Thymus (tissue), 14 donors: ENCODE measurements at places on chromosomes 4 and X. TPM values are rescaled to one million over a fixed set of nuclear protein-coding genes. Genes with fewer than 3 reads are reported as not detected.

Gene RASSF6
- 16.6 TPM for total RNA-seq

- H3K27me3 ChIP-seq, result no peaks in the 10 kb centered on the region
- no peaks in the 10 kb centered on the region for H3K36me3 ChIP-seq
- H3K27ac ChIP-seq, result no peak overlapping the region
- no peaks in the 10 kb centered on the region for H3K4me1 ChIP-seq
- no peak for DNase-seq
Measured at GRCh38 chr4:173698557-173699262, 168.7 kb upstream of the HAND2 start.

GRCh38 chrX:153776611-153777045 is 4.2 kb upstream of the SRPK3 start:
- no peak overlapping the region for H3K27ac ChIP-seq
- no peak overlapping the region for H3K4me3 ChIP-seq
- H3K27me3 ChIP-seq, result no peaks in the 10 kb centered on the region
- no peaks in the 10 kb centered on the region for H3K36me3 ChIP-seq
- DNase-seq, result no peak

DNA sequence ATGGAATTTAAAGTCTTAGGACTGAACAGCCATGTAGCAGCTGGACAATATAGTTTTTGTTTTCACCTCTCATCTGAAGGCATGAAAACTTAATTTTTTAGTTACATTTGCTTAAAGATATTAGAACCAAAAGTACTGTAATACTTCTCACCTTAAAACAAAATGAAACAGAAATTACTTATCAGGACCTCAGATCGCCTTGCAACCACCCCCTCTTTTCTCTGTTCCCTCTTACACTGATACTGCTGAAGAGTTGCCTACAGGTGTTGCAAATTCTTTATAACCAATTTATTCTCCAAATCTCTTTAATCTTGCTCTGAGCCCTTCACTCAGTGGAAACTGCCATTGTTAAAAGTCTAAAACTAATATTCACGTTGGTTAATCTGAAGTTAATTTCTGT is 145.0 kb downstream of the SPCS3 start:
- H3K4me1 ChIP-seq, result no peaks in the 10 kb centered on the region
- no peak overlapping the region for H3K4me3 ChIP-seq
- H3K36me3 ChIP-seq, result no peaks in the 10 kb centered on the region
- no peaks in the 10 kb centered on the region for H3K27me3 ChIP-seq

- H3K27ac ChIP-seq, result no peak overlapping the region
- H3K36me3 ChIP-seq, result no peaks in the 10 kb centered on the region
- H3K4me1 ChIP-seq, result no peaks in the 10 kb centered on the region
- H3K4me3 ChIP-seq, result no peak overlapping the region
- no peak for DNase-seq
Measured at GRCh38 chr4:141724646-141725045, 88.3 kb downstream of the IL15 start.

- no peaks in the 10 kb centered on the region for H3K27me3 ChIP-seq
- no peaks in the 10 kb centered on the region for H3K36me3 ChIP-seq
- no peak for DNase-seq
- H3K4me3 ChIP-seq, result no peak overlapping the region
Measured at GRCh38 chrX:86714441-86714840, 566.2 kb downstream of the DACH2 start.

Gene UGT2B10
- 0.05 TPM for total RNA-seq

GRCh38 chr4:6313216-6313615 is 43.6 kb downstream of the WFS1 start:
- no peak overlapping the region for H3K27ac ChIP-seq
- H3K4me1 ChIP-seq, result no peaks in the 10 kb centered on the region
- peaks cover 25% of the 10 kb centered on the region for H3K27me3 ChIP-seq
- no peak overlapping the region for H3K4me3 ChIP-seq
- H3K36me3 ChIP-seq, result no peaks in the 10 kb centered on the region

GRCh38 chrX:71253253-71254091 is 468 bp downstream of the ZMYM3 start:
- H3K4me3 ChIP-seq, result peak overlapping the region; percentile 77
- peaks cover 16% of the 10 kb centered on the region for H3K36me3 ChIP-seq
- H3K4me1 ChIP-seq, result peaks cover 13% of the 10 kb centered on the region
- DNase-seq, result no peak
- peak overlapping the region; percentile 95 for H3K27ac ChIP-seq
- no peaks in the 10 kb centered on the region for H3K27me3 ChIP-seq

GRCh38 chr4:6873792-6874461 is 35.7 kb upstream of the TBC1D14 start:
- H3K27ac ChIP-seq, result no peak overlapping the region
- H3K4me3 ChIP-seq, result no peak overlapping the region
- DNase-seq, result peak; percentile 56

- no peaks in the 10 kb centered on the region for H3K36me3 ChIP-seq
- no peaks in the 10 kb centered on the region for H3K4me1 ChIP-seq
- DNase-seq, result peak; percentile 11
- no peaks in the 10 kb centered on the region for H3K27me3 ChIP-seq
Measured at GRCh38 chrX:10190367-10190766, 33.6 kb downstream of the CLCN4 start.

DNA sequence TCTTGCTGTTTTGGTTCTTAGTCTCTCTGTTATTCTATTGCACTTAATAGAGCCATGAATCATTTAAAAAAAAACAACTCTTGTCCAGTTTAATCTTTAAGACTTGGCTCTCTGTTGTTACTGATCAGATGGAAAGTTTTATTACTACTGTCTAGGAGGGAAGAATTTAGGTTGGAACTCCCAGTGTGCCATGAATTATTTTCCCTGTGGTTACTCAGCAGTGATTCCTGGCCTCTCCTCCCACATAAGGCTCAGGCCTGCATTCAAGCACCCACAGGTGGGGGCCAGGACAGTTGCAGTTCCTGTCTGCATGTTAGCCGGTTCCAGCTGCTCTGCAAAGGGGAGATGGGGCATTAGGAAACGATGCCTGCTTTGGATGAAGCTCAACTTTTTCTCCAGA is 29.8 kb upstream of the ESX1 start:
- H3K27me3 ChIP-seq, result peaks cover 3% of the 10 kb centered on the region
- H3K36me3 ChIP-seq, result no peaks in the 10 kb centered on the region
- no peak for DNase-seq
- no peak overlapping the region for H3K27ac ChIP-seq

GRCh38 chr4:24372881-24373280 is 211.5 kb downstream of the DHX15 start:
- no peak for DNase-seq
- no peak overlapping the region for H3K27ac ChIP-seq
- H3K4me3 ChIP-seq, result no peak overlapping the region
- H3K36me3 ChIP-seq, result no peaks in the 10 kb centered on the region

DNA sequence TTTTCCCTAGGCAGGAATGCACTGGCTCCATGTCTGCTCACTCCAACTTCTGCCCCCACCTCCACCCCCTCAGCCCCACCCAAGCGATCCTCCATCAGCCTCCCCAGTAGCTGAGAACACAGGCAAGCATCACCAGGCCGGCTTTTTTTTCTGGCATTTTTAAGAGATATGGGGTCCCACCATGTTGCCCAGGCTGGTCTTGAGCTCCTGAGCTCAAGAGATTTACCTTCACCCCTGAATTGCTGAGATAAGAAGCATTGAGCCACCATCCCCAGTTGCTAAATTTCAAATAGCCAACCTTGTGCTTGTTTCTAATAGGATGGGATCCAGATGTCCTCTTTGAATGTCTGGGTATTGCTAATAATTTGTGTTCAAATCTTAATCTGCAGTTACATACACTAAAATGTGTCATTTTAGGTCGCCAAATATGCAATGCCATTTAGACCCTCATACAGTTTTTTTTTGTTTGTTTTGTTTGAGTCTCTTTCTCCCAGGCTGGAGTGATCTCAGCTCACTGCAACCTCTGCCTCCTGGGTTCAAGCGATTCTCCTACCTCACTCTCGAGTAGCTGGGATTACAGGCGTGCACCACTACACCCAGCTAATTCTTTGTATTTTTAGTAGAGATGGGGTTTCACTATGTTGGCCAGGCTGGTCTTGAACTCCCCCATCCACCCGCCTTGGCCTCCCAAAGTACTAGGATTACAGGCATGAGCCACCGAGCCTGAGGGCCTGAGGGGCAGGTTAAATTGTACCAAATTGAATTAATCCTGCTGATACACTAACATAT is 8.8 kb downstream of the LARP7 start:
- H3K27me3 ChIP-seq, result no peaks in the 10 kb centered on the region
- no peak overlapping the region for H3K4me3 ChIP-seq
- peaks cover 49% of the 10 kb centered on the region for H3K36me3 ChIP-seq
- DNase-seq, result no peak
- H3K27ac ChIP-seq, result no peak overlapping the region

- no peaks in the 10 kb centered on the region for H3K36me3 ChIP-seq
- no peaks in the 10 kb centered on the region for H3K4me1 ChIP-seq
- no peak for DNase-seq
- H3K27me3 ChIP-seq, result no peaks in the 10 kb centered on the region
Measured at GRCh38 chrX:133546441-133546840, 131.2 kb upstream of the GPC4 start.

Gene ACE2
- total RNA-seq, result 0.38 TPM

- no peak for DNase-seq
- no peaks in the 10 kb centered on the region for H3K36me3 ChIP-seq
- H3K4me1 ChIP-seq, result no peaks in the 10 kb centered on the region
- no peak overlapping the region for H3K27ac ChIP-seq
- H3K27me3 ChIP-seq, result no peaks in the 10 kb centered on the region
Measured at GRCh38 chr4:175951794-175952193, 113.8 kb upstream of the WDR17 start.

GRCh38 chr4:7295911-7296660 is 103.7 kb downstream of the SORCS2 start:
- peaks cover 2% of the 10 kb centered on the region for H3K27me3 ChIP-seq
- no peak for DNase-seq
- no peak overlapping the region for H3K4me3 ChIP-seq

GRCh38 chrX:22278375-22278774 is 5.7 kb downstream of the CBLL2 start:
- no peak overlapping the region for H3K27ac ChIP-seq
- H3K36me3 ChIP-seq, result no peaks in the 10 kb centered on the region
- no peak for DNase-seq
- H3K4me1 ChIP-seq, result no peaks in the 10 kb centered on the region
- no peaks in the 10 kb centered on the region for H3K27me3 ChIP-seq

DNA sequence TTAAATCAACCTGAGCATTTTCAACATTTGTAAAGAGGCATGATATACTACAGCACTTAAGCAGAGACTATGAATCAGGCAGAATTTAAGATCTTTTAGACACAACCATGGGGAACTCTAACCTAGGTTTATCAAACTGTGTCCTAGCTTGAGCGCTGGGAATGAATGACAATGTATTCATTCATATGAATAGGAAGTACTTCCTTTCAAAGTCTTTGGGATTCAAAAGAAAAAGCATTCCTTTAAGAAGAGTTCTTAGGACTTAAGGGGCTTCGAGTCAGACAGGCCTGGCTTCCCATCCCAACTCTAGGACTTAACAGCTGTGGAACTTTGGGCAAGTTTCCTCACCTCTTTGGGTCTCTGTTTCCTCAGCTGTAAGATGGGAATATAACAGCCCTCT is 104.6 kb downstream of the ANAPC4 start:
- H3K4me3 ChIP-seq, result no peak overlapping the region
- H3K4me1 ChIP-seq, result no peaks in the 10 kb centered on the region
- no peak for DNase-seq
- no peak overlapping the region for H3K27ac ChIP-seq
- no peaks in the 10 kb centered on the region for H3K36me3 ChIP-seq

- H3K27ac ChIP-seq, result peak overlapping the region; percentile 88
- H3K4me3 ChIP-seq, result peak overlapping the region; percentile 53
- H3K27me3 ChIP-seq, result no peaks in the 10 kb centered on the region
- no peaks in the 10 kb centered on the region for H3K36me3 ChIP-seq
Measured at GRCh38 chrX:130091980-130092522, 18.2 kb downstream of the ELF4 start.

GRCh38 chr4:14865804-14866203 is 136.5 kb upstream of the CPEB2 start:
- H3K36me3 ChIP-seq, result no peaks in the 10 kb centered on the region
- H3K27ac ChIP-seq, result no peak overlapping the region
- no peaks in the 10 kb centered on the region for H3K4me1 ChIP-seq

DNA sequence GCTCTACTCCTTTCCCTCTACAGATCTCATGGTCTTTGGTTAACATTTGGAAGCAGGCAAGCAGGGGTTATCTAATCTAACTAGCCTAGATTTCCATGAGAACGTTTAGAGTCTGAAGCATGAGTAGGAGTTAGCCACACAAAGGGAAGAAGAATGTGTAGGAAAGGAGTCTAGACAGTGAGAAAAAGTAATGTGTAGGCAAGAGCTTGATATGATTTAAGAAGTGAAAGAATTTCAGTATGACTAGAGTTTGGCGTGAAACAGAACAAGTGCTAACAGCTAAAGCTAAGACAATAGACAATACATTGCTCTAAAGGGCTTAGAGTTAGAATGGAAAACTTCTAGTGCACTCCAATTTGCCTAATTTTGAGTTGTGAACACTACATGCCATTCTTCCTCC is 10.8 kb downstream of the CXCL8 start:
- no peaks in the 10 kb centered on the region for H3K36me3 ChIP-seq
- H3K4me3 ChIP-seq, result no peak overlapping the region
- DNase-seq, result no peak
- H3K27ac ChIP-seq, result no peak overlapping the region

DNA sequence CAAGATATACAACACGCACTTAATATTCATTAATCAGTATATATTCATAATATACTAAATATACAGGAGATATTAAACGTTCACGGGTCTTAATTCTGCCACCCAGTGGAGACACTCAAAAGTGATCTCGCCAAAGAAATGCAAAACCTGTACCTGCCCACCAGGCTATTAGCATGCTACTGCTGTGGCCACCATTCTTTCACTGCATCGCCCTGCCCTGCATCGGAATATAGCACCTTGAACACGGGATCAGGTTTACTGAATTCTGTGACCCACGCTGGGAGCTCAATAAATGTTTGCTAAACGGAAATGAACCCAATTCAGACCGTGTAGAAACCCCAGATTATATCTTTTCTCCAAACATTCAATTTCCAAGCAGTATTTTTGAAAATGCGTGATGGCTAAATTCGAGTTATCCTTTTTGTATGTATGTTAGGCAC is 840 bp upstream of the CLCN3 start:
- H3K27me3 ChIP-seq, result no peaks in the 10 kb centered on the region
- no peak for DNase-seq
- H3K36me3 ChIP-seq, result no peaks in the 10 kb centered on the region
- peak overlapping the region; percentile 97 for H3K27ac ChIP-seq
- H3K4me1 ChIP-seq, result peaks cover 6% of the 10 kb centered on the region

DNA sequence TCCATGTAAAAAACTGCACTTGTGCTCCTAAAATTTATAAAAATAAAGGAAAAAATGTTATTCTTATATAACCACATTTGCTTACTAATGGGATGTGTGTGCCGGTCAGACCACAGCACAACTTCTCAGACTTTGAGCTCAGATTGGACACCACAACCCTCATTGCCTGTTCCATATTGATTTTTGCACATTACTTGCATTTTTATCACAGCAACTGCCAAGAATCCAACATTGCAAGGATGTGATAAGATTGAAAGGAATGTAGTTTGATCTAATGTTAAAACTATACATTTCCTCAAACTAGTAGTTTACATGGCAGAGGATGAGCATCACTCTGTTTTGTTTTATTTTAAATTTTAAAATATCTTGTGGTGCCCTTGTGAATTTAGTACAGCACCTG is 227.8 kb downstream of the KDR start:
- H3K4me1 ChIP-seq, result no peaks in the 10 kb centered on the region
- H3K4me3 ChIP-seq, result no peak overlapping the region
- H3K27me3 ChIP-seq, result no peaks in the 10 kb centered on the region
- no peaks in the 10 kb centered on the region for H3K36me3 ChIP-seq

Gene CTAG1A
- total RNA-seq, result not detected
